ENCODE measurements at places on chromosomes 7 and 10.

DNA sequence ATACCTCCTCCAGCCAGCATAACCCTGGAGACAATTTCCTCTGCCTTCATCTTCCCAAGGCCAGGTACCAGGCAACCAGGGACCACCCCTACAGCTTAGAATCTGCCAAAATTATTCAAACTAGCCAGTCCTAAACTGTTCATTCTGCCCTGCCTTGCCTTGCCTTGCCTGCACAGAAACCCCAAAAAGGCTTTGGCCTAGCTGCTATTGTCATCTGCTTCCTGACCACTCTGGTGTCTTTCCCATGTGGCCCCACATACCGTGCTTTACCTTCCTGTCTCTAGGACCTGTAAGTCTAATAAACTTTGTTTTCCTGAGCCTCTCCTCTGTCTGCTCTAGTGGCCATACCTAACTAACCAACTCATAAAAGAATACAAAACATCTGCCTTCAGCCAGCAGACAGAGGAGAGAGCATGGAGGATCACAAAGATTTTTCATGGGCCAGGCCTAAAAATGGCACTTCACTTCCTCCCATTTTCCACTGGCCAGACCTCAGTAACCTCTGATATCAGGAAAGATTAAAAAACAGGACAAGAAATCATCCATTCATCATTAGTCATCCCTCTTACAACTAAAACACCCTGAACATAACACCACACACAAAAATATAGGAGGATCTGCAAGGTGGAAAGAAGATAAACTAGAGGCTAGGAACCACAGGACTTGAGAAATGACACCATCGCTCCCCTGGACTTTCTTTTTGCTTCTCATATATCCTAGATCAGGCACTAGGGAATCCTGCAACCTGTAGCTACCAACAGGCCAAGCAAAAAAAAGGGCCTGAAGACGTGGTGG, 51.5 kb downstream of the IMMP2L start:
- DNase-seq: no peak

- no peak for DNase-seq
Observed at GRCh38 chr7:37289781-37290180, 158.9 kb downstream of the ELMO1 start.

GRCh38 chr7:133309333-133309732, 56.5 kb downstream of the EXOC4 start:
- DNase-seq: no peak

- no peak for DNase-seq
Observed at GRCh38 chr10:115539142-115539762, 446.1 kb downstream of the ATRNL1 start.

GRCh38 chr10:89283936-89284475, 17.8 kb upstream of the IFIT2 start:
- DNase-seq: no peak

DNA sequence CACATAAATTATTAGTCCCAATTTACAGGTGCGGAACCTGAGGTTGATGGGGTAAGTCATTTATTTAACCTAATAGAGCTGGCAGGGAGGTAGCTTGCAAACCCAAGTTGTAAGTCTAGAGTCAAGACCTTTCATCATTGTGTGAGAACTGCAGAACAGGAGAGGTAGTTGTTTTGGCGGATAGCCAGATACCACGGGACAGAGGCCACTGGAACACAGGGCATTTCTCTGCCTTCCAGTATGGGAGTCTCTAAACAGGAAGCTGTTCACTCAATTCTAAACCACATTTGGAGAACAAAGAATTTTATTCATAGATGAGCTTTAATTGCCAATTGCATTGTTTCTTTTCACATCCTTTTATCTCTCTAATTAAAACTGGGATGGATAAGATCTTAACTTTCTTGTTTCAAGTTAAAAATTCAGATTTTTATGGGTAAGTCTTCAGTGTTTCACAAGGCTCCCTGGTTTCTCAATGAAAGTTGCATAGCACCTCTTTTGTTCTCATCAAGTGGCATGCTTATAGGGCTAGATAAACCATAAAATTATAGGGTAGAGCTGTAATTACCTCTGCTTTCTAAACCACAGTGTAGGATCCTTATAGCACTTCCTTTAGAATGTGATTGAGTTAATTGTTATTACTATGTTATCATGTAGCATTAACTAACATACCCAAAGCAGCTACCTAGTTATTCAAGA, 489.0 kb downstream of the GATA3 start:
- DNase-seq: no peak

DNA sequence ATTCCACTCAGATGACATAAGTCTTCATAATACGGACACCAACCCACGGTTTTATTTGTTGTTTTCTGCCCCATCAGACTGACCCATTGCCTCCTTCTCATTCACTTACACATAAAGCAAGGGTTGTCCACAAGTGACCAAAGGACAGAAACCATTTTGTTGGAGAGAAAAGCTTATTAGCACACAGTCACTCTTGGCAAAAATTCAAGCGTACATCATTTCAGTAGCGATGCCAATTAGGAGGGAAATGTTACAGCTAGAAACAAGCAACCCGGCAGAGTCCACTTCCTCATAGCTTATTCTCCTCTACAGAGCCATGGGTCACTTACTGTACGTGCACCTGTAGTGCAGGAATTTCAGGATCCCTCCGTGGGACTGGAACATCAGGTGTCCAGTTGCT, 23.0 kb downstream of the ABLIM1 start:
- no peak for DNase-seq

DNA sequence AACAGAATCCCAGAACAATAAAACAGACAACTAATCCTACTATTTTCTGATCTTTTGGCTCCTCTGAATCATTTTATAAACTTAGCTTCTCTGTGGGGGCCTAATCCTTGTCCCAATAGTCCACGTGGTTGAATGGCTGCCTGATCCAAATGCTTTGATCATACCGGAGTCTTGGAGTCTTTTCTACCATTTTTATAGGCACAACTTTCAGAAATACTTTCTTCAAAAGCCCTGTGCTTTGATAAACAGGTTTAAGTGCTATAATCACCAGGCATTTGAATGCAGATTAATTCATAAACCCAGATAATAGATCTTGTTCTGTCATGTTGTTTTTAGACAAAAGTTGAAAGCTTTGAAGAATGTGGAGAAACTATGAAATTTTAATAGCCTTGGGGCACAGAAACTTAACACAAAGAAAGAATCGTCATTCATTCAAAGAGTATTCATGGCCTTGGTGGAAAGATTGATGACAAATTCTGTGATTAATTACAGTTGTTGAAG, 163.7 kb downstream of the AHR start:
- no peak for DNase-seq

DNA sequence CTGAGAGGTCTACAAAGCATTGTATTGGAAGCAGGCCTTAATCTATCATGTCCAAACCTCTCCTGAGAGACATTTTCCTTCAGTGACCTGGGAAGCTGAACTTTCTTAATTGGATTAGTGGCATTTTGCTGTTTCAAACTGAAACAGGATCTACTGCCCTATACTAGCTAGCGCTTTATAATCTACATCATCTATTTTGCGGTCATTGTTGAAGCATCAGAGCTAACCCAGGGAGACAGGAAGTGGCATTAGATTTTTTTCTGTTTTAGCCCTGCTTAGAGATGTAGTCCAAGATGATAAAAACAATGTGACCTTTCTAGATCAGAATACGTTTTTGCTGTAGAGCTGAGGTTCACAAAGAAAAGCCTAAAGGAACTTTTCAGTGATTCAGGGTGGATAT, 147.4 kb upstream of the AGR3 start:
- DNase-seq: no peak

GRCh38 chr7:34973400-34973760, 63.9 kb downstream of the DPY19L1 start:
- no peak for DNase-seq

GRCh38 chr10:132788831-132789219, 2.9 kb upstream of the NKX6-2 start:
- no peak for DNase-seq

GRCh38 chr10:31262672-31263071, 56.3 kb upstream of the ZEB1 start:
- no peak for DNase-seq

GRCh38 chr7:30920584-30921539, 9.2 kb downstream of the AQP1 start:
- no peak for DNase-seq

GRCh38 chr7:115962340-115962739, 68.2 kb downstream of the TFEC start:
- no peak for DNase-seq

DNA sequence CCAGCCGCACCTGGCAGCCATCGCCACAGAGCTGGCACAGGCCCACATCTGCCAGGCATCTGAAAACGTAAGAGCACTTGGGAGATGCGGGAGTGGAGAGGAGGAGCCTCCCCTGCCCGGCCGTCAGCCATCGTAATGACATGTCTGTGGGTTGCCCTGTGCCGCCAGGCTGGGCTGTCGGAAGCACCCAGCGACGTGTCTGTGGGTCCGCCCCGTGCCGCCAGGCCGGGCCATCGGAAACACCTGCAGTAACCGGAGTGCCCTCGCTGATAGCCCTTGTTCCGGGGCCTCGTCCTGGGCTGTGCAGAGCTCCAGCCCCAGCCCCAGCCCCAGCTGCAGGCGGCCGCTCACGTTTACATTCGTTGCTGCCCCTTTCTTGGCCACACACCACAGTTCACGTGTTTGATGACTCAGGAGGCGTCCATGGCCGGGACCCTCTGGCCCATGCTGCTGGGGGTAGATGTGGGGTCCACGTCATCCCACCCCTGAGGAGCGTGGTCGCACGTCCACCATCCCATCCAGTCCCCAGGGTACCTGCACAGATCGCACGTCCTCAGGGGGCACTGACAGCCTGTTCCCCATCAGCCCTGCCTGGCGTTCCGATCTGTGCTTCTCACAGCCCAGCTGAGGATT, 30.0 kb upstream of the PRKAR1B start:
- no peak for DNase-seq

DNA sequence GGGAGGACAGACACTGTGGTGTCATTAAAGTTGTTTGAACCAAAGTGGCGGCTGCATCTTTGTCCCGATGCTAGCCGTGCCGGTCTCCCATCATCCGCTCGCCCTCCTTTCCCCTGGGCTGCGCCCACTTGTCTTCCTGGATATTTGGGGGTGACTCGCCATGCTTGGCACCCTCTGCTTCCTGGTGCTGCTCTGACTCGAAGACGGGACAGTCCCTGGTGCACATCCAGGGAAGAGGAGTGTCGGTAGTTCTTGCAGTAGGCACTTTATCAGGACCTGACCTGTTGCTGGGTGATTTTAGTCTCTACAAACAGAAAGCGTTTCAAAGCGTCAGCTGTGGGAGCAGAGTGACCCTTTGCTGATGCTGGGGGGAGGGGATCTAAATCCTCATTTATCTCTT, 68.3 kb upstream of the DNAJB6 start:
- DNase-seq: no peak

DNA sequence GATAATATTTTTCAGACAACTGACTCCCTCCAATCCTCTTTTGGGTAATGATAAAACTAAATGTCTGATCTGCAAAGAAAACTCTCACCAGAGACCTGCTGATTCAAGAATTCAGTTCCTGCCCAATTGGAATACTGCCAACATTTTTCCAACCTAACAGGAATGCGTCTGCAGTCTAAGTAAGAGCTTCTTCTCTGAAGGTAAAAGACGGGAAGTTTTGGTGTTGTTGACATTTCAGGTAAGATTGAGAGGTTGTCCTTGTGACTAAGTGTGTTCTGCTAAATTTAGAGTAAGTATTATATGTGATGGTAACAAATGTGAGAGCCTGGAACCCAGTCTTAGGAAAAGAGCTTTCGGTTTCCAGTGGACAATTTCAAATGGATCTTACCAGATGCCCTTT, 17.6 kb downstream of the IFIT5 start:
- DNase-seq: no peak

- DNase-seq: no peak
Observed at GRCh38 chr10:822661-823367, 108.7 kb downstream of the LARP4B start.

DNA sequence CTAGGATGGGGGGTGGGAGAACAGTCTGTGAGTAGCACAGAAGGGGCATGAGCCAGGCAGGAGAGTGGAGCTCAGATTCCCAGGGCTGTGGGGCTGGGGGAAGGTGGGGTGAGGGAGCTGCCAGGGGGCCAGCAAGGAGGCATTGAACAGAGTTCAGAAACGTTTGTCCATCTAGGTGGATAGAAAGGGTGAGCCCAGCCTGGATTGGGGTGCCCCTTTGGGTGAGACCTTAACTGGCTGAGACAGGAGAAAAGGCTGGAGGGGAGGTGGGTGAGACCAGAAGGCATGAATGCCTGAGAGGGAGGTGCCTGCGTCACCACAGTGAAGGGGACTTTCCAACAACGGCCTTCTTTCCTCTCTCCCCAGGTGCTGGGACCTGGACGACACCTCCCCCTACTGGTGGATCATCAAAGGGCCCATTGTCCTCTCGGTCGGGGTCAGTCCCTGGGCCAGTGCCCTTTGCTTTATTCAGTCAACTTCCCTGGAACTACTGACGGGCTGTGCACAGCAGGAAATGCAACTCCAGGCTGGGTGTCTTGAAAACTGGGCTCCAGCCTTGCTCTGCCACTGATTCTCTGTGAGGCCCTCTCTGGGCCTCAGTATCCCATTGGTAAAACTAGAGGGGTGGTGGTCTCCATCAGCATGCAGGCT, 11.0 kb downstream of the GHRHR start:
- peak; percentile 54 for DNase-seq

- DNase-seq: no peak
Observed at GRCh38 chr10:88125766-88126165, 262.3 kb downstream of the PTEN start.

GRCh38 chr10:117272195-117273076, 31.5 kb downstream of the SLC18A2 start:
- no peak for DNase-seq

- DNase-seq: no peak
Observed at GRCh38 chr10:78692071-78692470, 376.7 kb upstream of the ZMIZ1 start.

GRCh38 chr7:27183682-27184336, 1.2 kb downstream of the HOXA11 start:
- no peak for DNase-seq

DNA sequence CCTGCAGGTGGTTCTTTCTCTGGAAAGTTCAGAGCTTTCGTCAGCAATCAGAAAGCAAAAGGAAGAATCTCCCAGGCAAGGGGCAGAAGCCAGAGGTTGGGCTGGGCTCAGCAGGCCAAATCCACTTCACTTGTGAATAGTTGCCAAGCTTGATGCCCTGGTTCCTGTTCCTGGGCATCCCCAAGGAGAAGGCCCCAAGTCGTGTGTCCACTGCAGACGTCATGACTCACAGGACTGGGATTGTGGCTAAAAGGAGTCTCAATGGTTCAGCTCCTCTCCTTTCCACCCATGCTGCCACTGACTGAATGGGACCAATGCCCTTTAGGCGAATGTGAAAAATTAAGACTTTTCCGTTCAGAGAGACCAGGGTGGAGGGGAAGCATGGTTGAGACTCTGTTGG, 38.6 kb upstream of the TRIM8 start:
- DNase-seq: no peak

- no peak for DNase-seq
Observed at GRCh38 chr10:133174689-133175263, 14.8 kb downstream of the KNDC1 start.

- DNase-seq: no peak
Observed at GRCh38 chr7:34153656-34154270, 248.4 kb downstream of the BMPER start.
